ENCODE measurements at places on chromosomes 4 and X.

GRCh38 chr4:34157547-34157946 lies 2086.8 kb downstream of the ARAP2 start:
- DNase-seq: no peak

GRCh38 chr4:11765849-11766453 lies 337.3 kb upstream of the HS3ST1 start:
- DNase-seq: no peak

DNA sequence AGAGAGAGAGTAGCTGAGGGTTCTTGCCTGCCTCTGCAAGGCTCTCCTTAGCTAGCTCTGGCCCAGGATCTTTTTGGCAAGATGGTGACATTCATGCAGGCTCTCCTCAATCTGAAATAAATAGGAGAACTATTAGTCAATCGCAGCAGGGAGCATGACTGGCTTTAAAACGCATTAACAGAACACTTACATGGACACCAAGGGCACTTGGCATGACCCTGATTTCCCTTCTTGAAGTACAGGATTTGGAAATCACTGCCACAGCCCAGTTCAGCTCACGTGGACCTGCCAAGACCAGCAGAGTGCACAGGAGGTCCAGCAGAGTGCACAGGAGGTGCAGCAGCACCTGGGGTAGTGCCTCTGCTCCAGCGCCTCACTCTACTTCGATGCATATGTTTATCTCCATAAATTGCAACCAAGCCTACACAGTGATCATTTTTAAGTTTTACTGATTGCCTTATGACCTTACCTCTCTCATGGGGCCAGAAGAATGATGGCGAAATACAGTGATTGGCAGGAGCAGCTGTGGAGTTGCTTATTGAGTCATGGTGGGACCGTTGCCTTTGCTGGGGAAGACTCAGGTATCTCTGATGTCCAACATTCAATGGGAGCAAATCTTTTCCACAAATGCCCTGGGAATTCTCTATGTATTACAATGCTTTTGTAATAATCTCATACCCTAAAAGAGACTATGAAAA lies 122.4 kb downstream of the SYNPO2 start:
- DNase-seq: no peak

DNA sequence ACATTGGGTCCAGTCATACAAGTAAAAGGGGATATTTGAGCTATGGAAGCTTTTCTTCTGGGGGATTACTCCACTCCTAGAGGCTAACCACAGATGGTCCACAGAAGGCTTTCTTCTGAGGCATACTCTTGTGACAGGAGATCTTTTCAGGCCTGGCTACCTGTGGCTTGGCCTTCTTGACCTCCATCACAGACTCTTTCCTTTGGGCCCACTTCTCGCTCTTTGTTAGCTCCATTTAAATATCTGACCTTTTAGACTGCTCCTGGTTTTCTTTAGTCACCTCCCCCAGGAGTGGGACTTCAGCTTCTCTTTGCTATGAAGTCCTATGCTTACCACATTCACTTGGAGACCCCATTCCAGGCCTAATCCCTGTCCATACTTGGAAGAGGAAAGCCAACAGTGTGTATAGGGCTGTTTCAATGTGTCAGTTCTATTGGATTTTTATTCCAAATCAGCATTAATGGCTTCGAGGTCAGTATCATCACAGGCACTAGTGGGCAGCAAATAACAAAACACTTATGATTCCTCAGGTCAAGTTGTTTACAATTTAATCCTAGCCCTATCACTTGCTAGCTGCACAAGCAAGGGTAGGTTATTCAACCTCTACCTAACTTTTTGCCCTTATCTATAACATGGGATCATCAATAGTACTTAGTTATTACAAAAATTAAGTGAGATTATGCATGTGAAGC lies 26.3 kb downstream of the GPC3 start:
- DNase-seq: no peak

DNA sequence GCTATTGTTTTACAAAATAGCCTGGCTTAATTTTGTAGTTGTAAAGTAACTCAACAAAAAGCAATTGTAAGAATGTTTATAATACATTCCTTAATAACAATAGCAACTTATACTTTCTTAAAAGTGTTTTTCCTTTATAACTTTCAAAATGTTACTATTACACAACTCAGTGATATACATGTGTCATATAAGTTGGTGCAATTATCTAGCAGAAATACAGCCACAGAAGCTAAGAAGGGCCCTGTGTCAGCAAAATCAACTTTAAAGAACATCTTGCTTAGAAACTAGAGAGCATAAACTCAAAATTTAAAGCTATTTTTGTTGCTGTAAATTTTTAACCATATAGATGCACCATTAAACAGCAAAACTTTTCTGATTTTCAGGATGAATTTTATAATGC lies 41.4 kb upstream of the MAB21L2 start:
- no peak for DNase-seq
